ENCODE measurements at places on chromosomes 13 and 19. TPM values are rescaled to one million over a fixed set of nuclear protein-coding genes. Genes with fewer than 3 reads are reported as not detected.

DNA sequence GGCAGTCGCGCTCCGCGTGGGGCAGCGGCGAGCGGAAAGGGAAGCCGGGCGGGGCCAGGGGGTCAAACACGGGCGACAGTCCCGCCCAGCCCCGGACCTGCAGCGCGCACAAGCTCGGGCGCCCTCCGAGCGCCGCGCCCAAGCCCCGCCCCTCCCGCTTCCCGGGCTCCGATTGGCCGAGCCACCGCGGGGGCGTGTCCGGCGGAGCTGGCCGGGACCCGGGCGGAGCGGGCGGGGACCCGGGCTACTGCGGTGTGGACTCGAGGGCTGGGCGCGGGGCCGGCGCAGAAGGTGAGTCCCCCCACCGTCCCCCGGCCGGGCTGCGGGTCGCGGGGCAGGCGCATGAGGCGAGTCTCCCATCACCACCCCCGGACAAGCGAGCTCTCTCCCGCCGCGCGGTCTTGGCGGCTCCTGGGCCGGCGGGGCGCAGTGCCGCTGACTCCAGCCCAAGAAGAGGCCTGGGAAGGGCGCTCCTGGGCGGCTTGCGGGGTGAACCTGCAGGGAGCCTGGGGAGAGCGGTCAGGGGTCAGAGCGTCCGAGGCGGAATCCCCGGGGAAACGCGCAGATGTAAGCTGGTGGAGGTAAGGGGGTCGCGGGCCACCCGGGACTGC is at the start of gene PLEKHF1:
Gene PLEKHF1 (plus strand): TSS at position 247 of the 611 bp plus-strand sequence. CDS start 8,379 bp downstream, outside the sequence.
- DNase-seq = peak; percentile 72

- DNase-seq = no peak
These were observed 14.9 kb downstream of the C13orf42 start for GRCh38 chr13:51096131-51096530.

Gene ERCC1
- total RNA-seq = 132 TPM

DNA sequence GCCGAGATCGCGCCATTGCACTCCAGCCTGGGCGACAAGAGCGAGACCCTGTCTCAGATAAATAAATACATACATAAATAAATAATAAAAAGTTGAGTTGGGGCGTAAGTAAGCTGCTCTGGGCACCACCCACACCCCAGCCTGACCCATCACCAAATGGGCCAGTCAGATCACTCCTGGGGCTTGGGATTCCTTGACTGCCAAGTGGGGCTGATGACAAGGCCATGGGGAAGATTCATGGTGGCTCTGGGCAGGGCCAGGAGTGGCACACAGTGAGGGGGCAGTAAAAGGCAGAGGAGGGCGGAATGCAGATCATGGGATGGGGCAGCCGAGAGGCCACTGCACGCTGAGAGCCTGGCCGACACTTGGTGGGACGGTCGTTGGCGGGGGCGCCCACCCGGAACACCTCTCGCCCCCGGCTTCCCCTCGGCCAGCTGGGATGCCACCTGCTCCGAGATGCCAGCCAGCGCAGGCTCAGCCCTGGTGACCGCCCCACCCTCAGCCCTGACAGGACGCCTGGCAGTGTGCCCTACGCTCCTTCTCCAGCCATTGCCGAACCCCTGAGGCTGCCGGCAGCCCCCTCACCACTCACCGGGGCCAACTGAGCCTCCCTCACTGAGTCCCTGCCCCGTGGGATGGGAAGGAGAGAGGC is 10.9 kb downstream of the ZNF653 start:
- no peak for DNase-seq

Gene EDDM13
- total RNA-seq = not detected

DNA sequence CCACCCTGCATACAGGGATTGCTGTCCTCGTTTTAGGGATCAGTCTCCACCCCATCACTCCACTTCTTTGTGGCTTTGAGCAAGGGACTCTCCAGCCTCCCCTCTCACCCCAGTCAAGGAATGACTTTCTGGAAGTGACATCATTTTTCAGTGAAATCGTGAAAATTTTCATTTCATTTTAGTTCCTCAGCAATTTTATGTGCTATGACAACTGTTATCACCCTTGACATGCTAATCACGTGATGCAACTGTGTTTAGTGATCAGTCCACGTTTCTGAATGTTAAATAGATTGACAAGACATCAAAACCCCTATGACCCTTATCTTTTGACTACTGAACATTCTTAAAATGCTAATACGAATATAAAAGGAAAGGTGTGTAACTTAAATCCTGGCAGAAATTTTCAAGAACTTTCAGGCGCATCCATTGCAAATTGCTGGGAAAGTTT is 8.0 kb downstream of the C19orf81 start:
- DNase-seq = no peak

GRCh38 chr19:48755084-48755641 is at the start of gene FGF21:
TSS of gene FGF21 (plus strand) at chr19:48755524. CDS start at chr19:48756237, 713 bp downstream.
- DNase-seq = no peak

Gene MIR17HG
- total RNA-seq = 3.6 TPM

Gene DACH1
- total RNA-seq = not detected

DNA sequence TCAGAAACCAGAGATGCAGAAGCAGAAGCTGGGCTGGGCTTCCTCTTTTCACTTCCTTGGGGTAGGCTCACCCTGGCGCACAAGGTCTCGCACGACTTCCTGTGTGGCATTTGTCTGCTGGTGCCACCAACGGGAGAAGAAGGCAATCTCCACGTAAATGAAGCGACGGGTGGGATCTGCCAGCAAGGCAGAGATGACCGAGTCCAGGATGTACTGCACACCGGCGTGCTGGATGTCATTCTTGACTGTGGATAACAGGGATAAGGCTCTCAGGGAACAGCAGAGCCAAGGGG is 1.3 kb downstream of the MAN2B1 start:
- no peak for DNase-seq

Gene EFNA2
- total RNA-seq = 0.13 TPM

DNA sequence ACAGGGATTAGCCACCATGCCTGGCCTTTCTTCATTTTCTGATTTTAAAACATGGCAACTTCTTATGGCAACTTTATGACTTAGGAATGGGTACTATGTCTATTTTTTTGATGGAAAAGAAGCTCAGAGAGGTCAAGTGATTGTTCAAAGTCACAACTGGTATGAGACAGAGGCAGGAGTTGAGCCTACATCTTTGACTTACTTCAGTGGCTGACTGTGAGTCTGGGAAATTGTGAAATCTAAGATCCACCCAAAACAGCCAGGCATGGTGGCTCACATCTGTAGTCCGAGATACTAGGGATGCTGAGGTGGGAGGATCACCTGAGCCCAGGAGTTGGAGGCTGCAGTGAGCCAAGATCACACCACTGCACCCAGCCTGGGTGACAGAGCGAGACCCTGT is 2.4 kb upstream of the ACTL9 start:
- no peak for DNase-seq

Gene SARS2
- 35.9 TPM for total RNA-seq

DNA sequence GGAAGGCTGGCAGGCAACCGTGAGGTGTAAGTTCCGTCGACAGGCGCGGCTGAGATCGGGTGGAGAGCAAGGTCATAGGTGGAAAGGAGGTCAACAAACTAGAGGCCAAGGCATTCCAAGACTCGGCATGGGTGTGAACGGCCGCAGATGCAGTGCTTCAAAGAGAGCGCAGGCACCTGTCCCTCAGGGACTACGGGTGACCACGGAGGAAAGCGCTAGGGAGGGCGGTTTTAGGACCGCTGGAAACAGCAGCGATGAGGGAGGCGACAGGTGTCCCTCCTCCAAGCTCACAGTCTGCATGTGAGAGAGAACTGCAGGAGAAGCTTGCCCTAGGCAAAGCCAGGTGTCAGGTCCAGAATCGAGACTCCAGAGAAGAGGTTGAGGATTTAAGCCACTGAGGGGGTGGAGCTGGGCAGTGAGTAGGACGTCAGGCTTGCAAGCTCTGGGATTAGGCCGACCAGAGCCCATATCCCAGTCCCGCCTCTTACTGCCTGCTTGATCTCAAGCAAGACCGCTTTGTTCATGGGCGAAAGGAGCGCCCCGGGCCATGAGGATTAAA is 1.6 kb upstream of the MLNR start:
- DNase-seq = no peak

- no peak for DNase-seq
These were observed 6.4 kb upstream of the PROZ start for GRCh38 chr13:113151745-113152690.

DNA sequence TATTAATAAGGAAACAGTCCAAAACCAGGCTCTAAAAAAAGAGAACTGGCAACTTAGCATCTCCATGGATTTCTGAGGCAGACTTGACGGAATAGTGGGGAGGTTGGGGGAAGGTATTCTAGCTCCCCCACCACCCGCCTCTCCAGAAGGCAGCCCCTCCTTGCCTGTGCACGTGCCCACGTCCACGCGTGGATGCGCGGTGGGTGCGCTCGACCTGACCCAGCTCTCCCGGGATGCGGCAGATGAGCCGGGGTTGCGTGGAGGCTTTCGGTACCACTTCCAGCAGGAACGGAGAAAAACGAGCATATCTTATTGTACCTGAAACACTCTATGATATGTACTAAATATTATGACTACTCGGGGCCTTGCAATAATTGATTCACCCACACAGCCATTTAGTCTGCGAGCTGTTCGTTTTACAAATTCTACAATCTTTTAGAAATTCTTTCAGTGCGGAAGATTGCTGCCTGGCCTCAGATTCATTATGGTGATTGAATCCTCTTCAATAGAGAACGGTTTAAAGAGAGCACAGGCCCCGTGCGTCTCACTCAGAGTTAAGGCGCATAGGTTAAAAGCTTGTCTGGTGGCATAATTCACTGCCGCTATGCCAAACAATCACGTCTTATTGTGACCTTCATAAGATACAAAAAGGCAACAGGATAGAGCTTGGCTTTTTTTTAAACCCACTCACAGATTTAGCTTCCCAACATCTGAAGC is 117.9 kb downstream of the URI1 start:
- no peak for DNase-seq

- DNase-seq = no peak
These were observed 447.6 kb downstream of the SUCLA2 start for GRCh38 chr13:47553329-47553977.

DNA sequence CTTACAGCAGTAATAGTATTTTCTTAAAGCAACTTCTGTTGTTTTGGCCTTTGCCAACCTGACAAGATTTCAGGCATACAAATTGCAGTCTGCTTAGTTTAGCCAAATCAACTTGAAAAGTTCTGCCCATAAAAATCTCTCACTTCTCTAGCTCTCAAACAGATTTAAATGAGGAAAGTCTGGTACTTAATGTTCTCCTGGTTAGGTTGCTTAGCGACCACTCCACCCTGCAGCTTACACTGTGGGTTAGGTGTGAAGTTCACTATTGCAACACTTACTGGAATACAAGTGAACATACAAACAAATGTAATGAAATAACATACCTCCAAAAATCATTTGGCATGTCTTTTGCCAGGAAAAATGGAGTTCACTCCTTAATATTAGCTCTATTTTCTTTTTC is 178.7 kb upstream of the PCDH9 start:
- peak; percentile 82 for DNase-seq

DNA sequence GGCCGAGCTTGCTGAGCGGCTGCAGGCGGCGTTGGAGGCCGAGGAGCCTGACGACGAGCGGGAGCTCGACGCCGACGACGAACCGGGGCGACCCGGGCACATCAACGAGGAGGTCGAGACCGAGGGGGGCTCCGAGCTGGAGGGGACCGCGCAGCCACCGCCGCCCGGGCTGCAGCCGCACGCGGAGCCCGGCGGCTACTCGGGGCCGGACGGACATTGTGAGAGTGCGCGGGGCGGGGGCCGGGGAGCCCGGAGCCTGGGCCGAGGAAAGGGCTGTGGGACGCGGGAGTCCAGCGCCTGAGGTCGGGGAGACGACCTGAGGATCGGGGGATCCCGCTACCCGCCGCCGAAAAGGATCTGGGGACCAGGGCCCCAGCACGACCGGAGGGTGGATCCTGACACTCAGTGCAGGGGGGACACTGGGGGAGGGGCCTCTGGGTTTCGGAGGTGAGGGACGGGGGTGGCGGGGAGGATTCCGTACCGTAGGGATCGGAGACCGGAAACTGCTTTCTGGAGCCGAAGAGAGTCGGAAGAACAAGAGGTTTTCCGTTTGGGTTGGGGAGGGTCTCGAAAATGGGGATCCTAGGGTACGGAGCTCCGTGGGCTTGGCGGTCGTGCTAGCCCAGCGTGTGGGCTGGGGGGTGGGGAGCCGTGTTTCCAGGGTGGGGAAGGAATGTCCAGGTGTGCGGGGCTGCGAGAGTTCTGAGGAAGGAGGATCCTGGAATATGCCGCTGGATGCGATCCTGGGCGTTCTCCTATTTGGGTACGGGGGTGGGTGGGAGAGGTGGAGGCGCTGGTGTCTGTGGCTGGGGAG is 616 bp downstream of the HNRNPUL1 start:
- DNase-seq = peak; percentile 45

GRCh38 chr13:72839831-72840426 is 58.0 kb downstream of the PIBF1 start:
- peak; percentile 41 for DNase-seq

GRCh38 chr19:8321986-8322637 is 816 bp downstream of the RPS28 start:
- no peak for DNase-seq

DNA sequence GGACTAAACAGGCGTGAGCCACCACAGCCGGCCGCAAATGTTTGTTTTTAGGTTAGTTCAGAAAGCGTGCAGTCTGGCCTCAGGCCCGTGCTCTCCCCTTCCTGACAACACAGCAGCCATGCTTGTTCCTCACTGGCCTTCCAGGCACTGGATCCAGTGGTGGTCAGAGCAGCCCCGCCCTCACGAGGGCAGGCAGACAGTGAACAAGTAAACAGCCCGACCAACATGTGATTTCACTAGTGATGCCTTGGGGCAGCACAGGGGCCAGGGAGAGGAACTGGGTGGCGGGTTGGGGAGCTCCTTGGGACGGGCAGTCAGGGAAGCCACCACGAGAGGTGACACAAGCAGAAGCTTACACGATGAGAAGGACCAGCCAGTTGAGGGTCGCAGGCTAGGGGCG is 40.8 kb downstream of the CAPN12 start:
- no peak for DNase-seq

Gene SMIM17
- 0.11 TPM for total RNA-seq

DNA sequence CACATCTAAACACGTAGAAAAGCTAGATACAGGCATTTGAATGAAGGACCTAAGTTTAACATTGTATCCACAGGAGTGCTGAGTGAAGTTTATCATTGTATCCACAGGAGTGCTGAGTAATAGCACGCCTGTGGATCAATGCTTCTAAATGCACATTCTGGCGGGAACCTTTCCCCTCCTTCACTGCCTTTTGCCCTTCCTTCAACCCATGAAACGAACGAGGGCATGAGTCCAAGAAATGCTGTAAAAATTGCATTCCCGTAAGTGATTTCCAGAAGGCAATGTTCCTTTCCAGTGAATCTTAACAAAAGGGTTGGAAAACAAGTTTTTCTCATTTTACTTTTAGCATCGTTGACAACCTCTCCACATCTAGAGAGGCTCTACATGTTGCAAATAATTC is 88.1 kb downstream of the ZDHHC20 start:
- DNase-seq = no peak
